ENCODE measurements at places on chromosomes 3 and 15. TPM values are rescaled to one million over a fixed set of nuclear protein-coding genes. Genes with fewer than 3 reads are reported as not detected.

ZFYVE19 gene
- 21.8 TPM for total RNA-seq

CHL1 gene
- 954 TPM for total RNA-seq

OIP5 gene
- total RNA-seq, result 3.1 TPM

RHOV gene
- total RNA-seq, result 10.8 TPM

CD200R1 gene
- total RNA-seq, result 0.62 TPM

ADAMTSL3 gene
- 20.6 TPM for total RNA-seq

FES gene
- total RNA-seq, result 4.8 TPM

NPTN gene
- 86.1 TPM for total RNA-seq

EFCC1 gene
- total RNA-seq, result 0.94 TPM

IL17RB gene
- total RNA-seq, result 2.2 TPM

NRG4 gene
- not detected for total RNA-seq

UBA7 gene
- 3.4 TPM for total RNA-seq

NOX5 gene
- under 0.01 TPM for total RNA-seq

PLD1 gene
- total RNA-seq, result 6.6 TPM

AP2M1 gene
- total RNA-seq, result 263 TPM

FANCD2OS gene
- total RNA-seq, result not detected

DOCK3 gene
- 42.6 TPM for total RNA-seq

NUP210 gene
- total RNA-seq, result 7.5 TPM

MAGEL2 gene
- total RNA-seq, result 1.7 TPM

NR2E3 gene
- 0.16 TPM for total RNA-seq

ARHGEF26 gene
- 9.0 TPM for total RNA-seq

GOLGA6L10 gene
- total RNA-seq, result 3.1 TPM

GRIP2 gene
- 9.7 TPM for total RNA-seq

KIF15 gene
- total RNA-seq, result 6.4 TPM

CCRL2 gene
- total RNA-seq, result 1.1 TPM

ECE2 gene
- total RNA-seq, result 2.2 TPM

SEMA3F gene
- 5.8 TPM for total RNA-seq

HCN4 gene
- 3.0 TPM for total RNA-seq

MORC1 gene
- 0.31 TPM for total RNA-seq

CHRFAM7A gene
- total RNA-seq, result 3.9 TPM

FOXL2NB gene
- 0.16 TPM for total RNA-seq

TNFAIP8L3 gene
- total RNA-seq, result 1.9 TPM

SERPINI1 gene
- total RNA-seq, result 123 TPM

CFAP161 gene
- total RNA-seq, result 2.7 TPM

LRRK1 gene
- total RNA-seq, result 1.4 TPM

CCDC13 gene
- 3.6 TPM for total RNA-seq

PHLDB2 gene
- total RNA-seq, result 13.6 TPM

NMD3 gene
- total RNA-seq, result 72.2 TPM

EIF4A2 gene
- total RNA-seq, result 1,423 TPM

NISCH gene
- 71.4 TPM for total RNA-seq

SYNM gene
- total RNA-seq, result 6.6 TPM

ZNF501 gene
- total RNA-seq, result 26.8 TPM

MCTP2 gene
- 0.62 TPM for total RNA-seq

PLCB2 gene
- total RNA-seq, result 3.3 TPM

SATB1 gene
- total RNA-seq, result 166 TPM

MGA gene
- 112 TPM for total RNA-seq

SHF gene
- 54.9 TPM for total RNA-seq

SLC51B gene
- total RNA-seq, result not detected

KIF7 gene
- 5.1 TPM for total RNA-seq

FBXO40 gene
- total RNA-seq, result 0.31 TPM

KBTBD8 gene
- total RNA-seq, result 26.8 TPM

SIDT1 gene
- total RNA-seq, result 6.2 TPM

CFAP100 gene
- 2.0 TPM for total RNA-seq

PIGZ gene
- total RNA-seq, result 5.0 TPM

LRRIQ4 gene
- total RNA-seq, result 0.31 TPM

CACNA1D gene
- total RNA-seq, result 14.0 TPM

TRIM69 gene
- total RNA-seq, result 35.6 TPM

SCAANT1 gene
- not detected for total RNA-seq

ILDR1 gene
- total RNA-seq, result not detected

GPR62 gene
- 0.62 TPM for total RNA-seq
